ENCODE measurements at places on chromosomes 11 and 22.

GRCh38 chr22:35894937-35895708 is 133.5 kb downstream of the RBFOX2 start:
- DNase-seq: peak; percentile 68

DNA sequence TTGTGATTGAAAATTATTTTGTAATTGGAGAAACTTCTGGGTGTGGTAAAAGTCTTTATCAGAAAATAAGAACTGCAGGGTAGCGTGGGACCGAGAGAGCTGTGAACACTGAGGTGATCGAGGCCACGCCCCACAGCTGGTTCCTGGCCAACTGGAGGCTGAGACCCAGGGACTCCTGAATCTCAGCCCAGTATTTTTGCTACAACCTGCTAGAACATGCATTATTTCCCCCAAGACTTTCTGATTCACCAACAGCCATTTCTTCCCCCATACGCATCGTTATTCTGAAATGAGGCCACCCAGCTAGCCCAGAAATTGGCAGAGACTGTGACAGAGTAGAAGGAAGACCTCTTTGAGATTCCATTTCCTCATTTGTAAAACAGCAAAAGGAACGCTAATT is 3.4 kb upstream of the FGF19 start:
- no peak for DNase-seq

GRCh38 chr11:35338921-35339320 is 80.4 kb downstream of the SLC1A2 start:
- no peak for DNase-seq

- peak; percentile 35 for DNase-seq
Measured at GRCh38 chr22:30266445-30267381, at the start of gene OSM. Gene OSM (minus strand): TSS chr22:30266851. CDS start chr22:30266799, 52 bp downstream.

- DNase-seq: peak; percentile 56
Measured at GRCh38 chr11:61776561-61777075, 15.8 kb downstream of the TMEM258 start.

DNA sequence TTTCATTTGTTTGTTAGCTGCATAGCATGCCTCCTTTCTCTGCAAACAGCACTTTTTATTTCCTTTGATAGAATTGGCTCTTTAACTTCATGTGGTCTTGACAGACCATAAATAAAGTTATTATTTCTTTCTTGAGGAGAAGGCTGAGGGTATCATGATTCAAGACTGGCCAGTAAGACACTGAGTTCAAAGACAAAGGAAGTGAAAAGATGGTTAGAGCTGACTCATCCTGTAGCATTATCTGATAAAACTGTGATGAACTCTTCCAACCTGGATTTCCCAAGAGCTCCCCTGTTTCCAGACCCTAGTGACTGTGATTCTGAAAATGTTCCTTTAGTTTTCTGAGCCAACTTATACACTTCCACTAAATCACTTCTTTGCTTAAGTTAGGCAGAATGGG is 179.3 kb upstream of the FAT3 start:
- DNase-seq: no peak

- DNase-seq: no peak
Measured at GRCh38 chr11:44955015-44955738, 4.5 kb upstream of the TP53I11 start.

- no peak for DNase-seq
Measured at GRCh38 chr11:66851698-66852465, 5.0 kb upstream of the LRFN4 start.

Measured in midbrain (tissue), 1 donor.